B cell (primary cell): ENCODE measurements at places on chromosomes 6 and 20. TPM values are rescaled to one million over a fixed set of nuclear protein-coding genes. Genes with fewer than 3 reads are reported as not detected.
A peak's percentile ranks its signal among the peaks of the same experiment; 100 is the strongest.

DNA sequence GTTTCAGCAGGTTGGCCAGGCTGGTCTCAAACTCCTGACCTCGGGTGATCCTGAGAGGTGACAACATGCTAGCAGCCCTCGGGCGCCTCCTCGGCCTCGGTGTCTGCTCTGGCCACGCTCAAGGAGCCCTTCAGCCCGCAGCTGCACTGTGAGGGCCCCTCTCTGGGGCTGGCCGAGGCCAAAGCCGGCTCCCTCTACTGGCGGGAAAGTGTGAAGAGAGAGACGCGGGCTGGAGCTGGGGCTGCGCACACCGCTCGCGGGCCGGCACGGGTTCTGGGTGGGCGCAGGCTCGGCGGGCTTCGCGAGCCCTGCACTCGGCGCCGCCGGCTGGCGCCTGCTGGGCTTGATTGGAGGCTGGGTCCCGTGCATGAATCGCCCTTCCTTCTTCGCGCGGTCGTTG lies 80.8 kb upstream of the RBM24 start:
- DNase-seq = no peak

Gene ESF1
- 13.8 and 13.9 TPM in 2 replicates for total RNA-seq

- DNase-seq = no peak
These were observed 84.2 kb upstream of the RGS17 start for GRCh38 chr6:153215242-153215641.

- DNase-seq = peak; percentile 50
These were observed 45.1 kb downstream of the NOL4L start for GRCh38 chr20:32539817-32540675.

Gene UST
- total RNA-seq = 16.9 TPM in 2 replicates

DNA sequence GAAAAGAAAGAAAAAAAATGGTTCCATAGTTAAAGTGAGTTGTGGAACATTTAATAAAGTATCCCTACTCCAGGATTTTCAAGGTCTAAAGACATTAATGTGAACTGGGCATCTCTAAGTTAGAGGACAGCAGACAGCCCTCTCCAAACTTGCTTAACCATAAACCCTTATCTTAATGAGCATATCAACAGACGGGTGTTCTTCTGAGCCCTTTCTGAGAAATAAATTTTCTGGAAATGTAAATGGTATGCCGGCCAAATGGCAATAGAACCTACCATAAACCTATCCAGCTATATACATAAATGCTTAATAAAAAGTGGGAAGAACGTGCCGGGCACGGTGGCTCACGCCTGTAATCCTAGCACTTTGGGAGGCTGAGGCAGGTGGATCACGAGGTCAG lies 12.5 kb downstream of the SLC18B1 start:
- DNase-seq = no peak

- peak; percentile 32 for DNase-seq
These were observed 11.0 kb downstream of the SLC29A1 start for GRCh38 chr6:44234101-44235025.

- no peak for DNase-seq
These were observed 31.6 kb upstream of the HLA-G start for GRCh38 chr6:29796026-29796425.

DNA sequence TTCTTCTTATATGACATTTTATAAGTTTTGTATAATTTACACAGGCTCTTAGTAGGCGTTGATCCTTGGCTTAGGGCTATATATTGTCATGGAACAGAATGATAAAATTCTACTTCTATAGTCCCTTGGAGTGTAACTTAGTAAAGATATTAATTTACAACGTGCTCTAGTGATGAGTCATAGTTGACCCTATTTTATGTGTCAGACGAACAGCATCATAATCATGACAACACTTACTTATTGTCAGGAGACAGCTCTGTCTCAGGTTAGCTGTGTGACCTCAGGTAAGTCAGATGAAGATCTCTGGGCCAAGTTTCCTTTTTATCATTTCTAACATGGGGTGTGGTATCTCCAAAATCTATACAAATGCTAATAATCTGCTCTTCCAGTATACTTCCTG lies 473.5 kb downstream of the UTRN start:
- DNase-seq = no peak

GRCh38 chr6:16591396-16592222 lies 169.7 kb downstream of the ATXN1 start:
- DNase-seq = peak; percentile 53

DNA sequence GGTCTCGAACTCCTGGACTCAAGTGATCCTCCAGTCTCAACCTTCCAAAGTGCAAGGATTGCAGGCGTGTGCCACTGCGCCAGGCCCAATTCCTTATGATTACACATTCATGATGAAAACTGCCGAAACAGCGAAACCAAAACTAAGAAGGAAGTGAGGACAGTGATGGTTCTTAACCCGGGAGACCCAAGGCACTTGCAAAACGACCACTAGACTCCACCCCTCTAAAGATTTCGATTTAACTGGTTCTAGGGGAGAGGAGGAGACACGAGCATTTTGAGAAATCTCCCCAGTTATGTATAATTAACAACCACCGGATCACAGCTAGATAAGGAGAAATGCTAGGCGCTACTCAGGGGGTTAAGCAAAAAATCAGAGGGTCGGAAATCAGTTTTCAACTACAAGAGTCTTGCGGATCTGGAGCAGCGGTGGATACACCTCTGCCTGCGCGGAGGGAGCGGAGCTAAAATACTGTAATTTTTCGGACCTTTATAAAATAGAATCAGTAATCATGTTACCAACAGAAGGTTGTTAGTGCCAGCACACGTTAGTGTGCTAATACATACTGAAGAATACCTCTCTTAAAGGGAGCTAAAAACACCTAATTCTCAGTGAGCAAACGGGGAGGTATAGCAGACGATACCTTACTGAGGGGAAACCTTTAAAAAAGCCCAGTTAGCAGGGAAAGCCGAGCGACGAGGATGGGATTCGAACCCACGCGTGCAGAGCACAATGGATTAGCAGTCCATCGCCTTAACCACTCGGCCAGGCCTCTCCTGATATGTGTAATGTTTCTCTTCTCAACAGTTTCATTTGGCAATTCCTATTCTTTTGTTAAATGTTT lies 60.0 kb upstream of the BTN3A2 start:
- peak; percentile 84 for DNase-seq
